T-cell (primary cell): ENCODE measurements at places on chromosomes 3 and 15.
A peak's percentile ranks its signal among the peaks of the same experiment; 100 is the strongest.

DNA sequence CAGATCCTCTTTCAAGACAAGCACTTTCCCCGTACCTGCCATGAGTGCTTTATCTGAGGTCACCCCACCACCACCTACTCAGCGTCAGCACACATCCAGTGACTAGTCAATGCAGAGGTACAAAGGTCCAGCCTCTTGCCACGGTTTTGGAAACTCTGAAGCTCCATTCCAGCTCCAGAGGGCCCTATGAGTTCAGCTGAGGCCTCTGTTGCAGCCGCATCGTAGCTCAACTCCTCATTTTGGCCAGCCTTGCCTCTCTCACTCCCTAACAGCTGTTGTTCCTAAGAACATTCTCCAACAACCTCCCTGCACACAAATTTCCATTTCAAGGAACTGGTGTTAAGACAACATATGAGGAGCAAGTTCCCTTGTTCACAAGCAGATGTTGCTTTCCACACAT, 405.1 kb upstream of the PROK2 start:
- DNase-seq: no peak

- DNase-seq: no peak
Observed at GRCh38 chr3:52359116-52359855, 43.2 kb downstream of the DNAH1 start.

DNA sequence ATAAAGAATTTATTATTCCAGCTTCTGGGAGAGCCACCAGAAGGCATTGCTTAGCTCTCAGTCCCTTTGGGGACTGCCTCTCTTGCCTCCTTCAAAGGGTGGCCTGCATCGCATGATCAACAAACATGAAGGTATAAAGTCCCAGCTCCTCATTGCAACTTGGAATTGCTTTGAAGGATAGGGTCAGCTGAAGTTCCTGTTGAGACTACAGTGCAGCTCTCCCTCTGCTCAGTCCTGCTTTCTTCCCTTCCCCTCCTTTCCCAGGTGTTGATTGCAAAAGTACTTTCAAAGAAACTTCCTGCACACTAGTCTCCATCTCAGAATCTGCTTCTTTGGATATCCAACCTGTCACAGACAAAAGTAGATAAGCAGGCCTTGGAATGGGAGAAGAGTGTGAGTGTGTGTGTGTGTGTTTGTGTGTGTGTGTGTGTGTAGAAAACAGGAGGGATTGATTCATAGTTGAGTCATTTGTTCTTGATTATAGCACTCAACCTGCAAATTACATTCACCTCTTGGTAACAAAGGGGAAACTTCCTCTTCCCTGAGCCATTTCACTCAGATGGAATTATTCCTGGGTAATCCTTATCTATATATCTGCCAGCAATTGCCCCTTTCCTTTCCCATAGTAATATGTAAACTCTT, 13.7 kb downstream of the CCR8 start:
- no peak for DNase-seq

GRCh38 chr15:70008697-70009290, 88.9 kb downstream of the TLE3 start:
- no peak for DNase-seq

- peak; percentile 6 for DNase-seq
Observed at GRCh38 chr3:122942937-122943827, 84.4 kb downstream of the SEMA5B start.

DNA sequence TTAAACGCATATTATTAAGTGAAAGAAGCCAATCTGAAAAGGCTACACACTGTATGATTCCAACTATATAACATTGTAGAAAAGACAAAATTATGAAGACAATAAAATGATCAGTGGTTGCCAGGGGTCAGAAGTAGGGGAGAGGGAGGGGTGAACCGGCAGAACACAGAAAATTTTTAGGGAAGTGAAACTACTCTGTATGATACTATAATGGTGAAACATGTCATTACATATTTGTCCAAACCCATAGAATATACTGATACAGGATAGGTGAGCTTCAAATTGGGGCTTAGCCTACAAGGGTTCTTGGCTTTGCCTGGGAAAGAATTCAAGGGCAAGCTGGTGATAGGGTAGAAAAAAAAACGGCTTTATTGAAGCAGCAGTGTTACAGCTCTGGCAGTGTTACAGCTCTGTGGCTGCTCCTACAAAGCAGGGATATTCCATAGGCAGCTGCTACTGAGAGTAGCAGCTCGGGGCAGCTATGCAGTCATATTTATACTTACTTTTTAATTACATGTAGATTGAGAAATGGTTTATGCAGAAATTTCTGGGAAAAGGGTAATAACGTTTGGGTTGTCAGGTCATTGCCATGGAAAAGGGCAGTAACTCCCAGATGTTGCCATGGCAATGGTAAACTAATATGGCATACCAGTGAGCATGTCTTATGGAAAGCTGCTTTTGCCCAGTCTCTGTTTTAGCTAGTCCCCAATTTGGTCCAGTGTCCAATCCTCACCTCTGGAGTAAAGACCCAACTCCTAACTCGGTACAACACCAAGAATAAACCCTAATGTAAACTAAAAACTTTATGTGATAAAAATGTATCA, 125.1 kb upstream of the SLC25A36 start:
- DNase-seq: no peak

DNA sequence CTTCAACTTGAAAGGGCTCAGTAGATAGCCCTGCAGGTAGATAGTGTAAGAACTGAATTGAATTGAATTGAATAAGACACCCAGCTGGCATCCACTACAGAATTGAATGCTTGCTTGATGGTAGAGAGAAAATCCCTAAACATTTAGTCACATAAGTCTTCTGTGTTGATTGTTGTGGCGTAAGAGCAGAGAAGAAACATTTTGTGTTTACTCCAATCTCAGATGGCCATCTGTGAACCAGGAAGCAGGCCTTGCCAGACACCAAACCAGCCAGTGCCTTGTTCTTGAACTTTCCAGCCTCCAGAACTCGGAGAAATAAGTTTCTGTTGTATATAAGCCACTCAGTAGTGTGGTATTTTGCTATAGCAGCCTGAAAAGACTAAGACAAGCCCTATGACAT, 43.6 kb downstream of the SST start:
- no peak for DNase-seq

DNA sequence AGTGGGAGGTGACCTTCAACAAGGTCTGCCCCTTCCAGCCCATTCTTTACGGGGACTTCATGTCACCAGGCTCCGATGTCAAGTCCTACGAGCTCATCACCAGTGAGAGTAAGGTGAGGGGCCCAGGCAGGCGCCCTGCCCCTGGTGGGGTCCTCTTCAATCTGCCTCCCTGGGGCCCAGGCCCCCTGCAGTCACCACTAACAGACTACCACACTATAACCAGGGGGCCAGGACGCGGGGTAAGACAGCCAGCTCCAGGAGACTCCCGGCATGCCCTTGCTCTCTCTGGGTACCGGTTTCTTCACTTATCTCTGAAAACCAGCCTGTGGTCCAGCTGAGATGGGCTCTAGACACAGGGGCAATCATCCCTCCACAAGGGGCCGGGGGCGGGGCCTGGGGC, 63.9 kb downstream of the DNAH1 start:
- no peak for DNase-seq

GRCh38 chr3:94548581-94549316, 485.9 kb downstream of the NSUN3 start:
- DNase-seq: no peak

- DNase-seq: no peak
Observed at GRCh38 chr3:160162440-160162839, 62.8 kb upstream of the C3orf80 start.

- no peak for DNase-seq
Observed at GRCh38 chr15:59688423-59688781, 718 bp downstream of the BNIP2 start.

DNA sequence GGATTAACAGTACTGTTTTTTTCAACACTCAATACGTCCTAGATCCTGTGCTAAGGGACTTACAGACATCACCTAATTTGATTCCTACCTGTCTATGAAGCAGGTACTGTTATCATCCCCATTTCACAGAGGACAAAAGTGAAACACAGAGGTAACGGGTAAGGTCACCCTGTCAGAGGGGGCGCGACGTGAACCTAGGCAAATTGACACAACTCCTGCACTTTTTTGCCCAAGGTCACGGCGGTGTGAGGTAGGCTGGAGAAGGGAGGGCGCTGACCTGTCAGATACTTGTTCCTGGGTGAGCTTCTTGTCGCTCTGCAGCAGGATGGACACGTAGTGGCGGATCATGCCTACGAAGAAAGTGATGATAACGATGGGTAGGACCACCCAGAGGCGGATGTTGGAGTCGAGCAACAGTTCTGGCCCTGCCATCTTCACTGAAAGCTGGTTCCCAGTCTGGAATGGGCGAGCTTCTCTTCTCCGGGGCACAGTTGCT, 363 bp downstream of the EMC3 start:
- no peak for DNase-seq

DNA sequence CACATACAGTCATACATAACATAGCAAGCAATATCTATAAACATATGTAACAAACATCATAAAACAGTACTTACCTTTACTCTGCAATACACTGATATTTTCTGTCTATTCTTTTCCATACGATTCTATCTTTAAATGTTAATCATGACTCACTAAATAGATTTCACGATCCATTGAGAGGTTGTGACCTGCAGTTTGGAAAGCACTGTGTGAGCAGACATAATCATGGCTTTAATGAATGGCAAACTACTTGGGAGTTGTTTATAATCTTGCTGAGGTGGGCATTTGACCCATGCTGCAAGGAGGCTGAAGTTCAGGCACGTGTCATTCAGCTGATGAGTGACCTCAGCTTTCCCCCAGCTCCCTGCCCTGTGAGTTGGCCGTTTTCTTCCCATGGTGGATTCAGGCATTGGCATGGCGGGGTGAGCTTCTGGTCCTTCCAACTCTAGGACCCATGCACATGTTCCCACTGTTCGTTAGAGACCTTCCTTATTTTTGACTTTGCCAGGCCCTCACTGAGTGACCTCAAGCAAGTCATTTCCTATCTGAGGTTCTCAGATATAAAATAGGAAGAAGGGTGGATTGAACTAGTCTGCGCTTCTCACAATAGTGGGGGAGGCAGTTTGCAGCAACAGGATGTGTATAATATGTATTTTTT, 41.7 kb downstream of the PAQR5 start:
- no peak for DNase-seq

- no peak for DNase-seq
Observed at GRCh38 chr3:71890356-71890931, 105.5 kb upstream of the PROK2 start.

- no peak for DNase-seq
Observed at GRCh38 chr3:94026623-94027022, 1.8 kb downstream of the STX19 start.

- no peak for DNase-seq
Observed at GRCh38 chr3:191631496-191631895, 170.5 kb downstream of the PYDC2 start.

- no peak for DNase-seq
Observed at GRCh38 chr3:56758539-56758981, 43.2 kb downstream of the ARHGEF3 start.

GRCh38 chr3:194384156-194384555, 14.6 kb upstream of the LRRC15 start:
- DNase-seq: peak; percentile 2

DNA sequence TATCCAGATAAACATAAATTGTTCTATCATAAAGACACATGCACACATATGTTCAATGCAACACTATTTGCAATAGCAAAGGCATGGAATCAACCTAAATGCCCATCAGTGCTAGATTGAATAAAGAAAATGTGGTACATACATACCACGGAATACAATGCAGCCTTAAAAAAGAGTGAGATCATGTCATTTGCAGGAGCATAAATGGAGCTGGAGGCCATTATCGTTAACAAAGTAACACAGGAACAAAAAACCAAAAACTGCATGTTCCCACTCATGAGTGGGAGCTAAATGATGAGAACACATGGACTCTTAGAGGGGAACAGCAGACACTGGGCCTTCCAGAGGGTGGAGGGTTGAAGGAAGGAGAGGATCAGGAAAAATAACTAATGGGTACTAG, 79.2 kb downstream of the SH3GL3 start:
- DNase-seq: no peak

DNA sequence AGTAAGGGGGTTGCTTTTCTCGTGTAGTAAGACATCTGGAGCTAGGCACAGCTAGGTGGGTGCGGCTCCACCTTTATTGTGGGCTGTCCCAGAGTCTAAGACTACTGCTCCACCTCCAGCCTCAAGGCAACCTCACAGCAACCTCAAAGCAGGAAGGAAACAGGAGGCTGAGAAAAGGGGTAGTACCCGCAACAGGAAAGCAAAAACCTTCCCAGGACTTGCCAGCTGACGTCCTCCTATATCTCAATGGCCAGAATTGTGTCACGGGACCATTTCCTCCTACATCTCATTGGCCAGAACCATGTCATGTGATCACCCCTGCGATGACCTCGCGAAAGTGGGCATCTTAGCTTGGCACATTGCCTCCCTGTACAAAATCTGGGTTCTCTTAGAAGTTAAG, 4.3 kb upstream of the GPR160 start:
- peak; percentile 54 for DNase-seq

- DNase-seq: no peak
Observed at GRCh38 chr3:151130428-151130827, 45.0 kb downstream of the MED12L start.

DNA sequence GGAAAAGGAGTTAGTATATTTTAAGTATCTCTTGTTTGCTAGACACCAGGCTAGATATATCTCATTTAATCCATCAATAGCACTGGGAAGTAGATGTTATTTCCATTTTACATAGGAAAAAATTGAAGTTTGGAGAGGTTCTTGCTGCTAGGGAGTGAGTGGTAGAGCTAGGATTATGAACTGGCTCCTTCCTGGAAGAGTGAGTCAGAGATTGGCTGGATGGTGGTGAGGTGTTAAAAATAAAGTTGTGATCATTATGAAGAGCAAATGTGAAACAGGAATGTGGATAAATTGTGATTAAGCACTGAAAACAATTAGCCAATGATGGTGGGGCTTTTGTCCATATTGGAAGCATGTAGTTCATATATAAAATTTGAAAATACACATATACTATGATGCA, 234.2 kb downstream of the WNT5A start:
- DNase-seq: no peak

- no peak for DNase-seq
Observed at GRCh38 chr3:11904157-11904556, 57.5 kb upstream of the TAMM41 start.

- peak; percentile 54 for DNase-seq
Observed at GRCh38 chr3:185659942-185660921, 74.1 kb downstream of the SENP2 start.

- no peak for DNase-seq
Observed at GRCh38 chr3:2454865-2455264, 356.2 kb downstream of the CNTN4 start.

GRCh38 chr15:41231422-41232226, 556 bp downstream of the CHP1 start:
- DNase-seq: no peak

DNA sequence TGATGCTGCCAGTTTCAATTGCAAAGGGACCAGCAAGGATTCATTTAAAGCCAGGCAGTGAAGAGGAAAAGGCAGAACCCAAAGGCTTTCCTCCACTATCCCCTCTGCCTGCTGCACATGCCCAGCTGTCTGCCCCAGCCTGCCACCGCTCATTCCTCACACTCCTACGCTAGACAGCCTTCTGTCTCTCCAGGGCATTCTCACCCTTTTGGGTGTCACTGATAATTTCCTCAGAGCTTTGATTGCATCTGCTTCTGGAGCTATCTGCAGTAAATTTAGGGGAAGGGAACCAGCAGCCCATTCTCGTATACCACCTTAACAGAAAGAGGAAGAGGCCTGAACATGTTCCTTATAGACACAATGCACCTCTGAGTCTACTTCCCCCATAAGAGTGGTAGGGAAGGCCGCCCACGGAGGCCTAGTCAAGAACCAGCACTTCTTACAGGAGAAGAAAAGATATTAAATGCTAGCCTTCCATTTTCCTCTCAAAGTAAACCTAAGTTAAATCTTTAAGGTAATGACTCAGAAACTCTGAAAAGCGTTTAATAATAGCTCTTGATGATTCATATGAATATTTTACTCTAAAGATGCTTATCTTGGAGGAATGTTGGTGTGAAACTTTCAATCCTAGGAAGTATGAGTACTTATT, 20.9 kb downstream of the NUDT16 start:
- DNase-seq: no peak
